ENCODE measurements at places on chromosomes 16 and 17. TPM values are rescaled to one million over a fixed set of nuclear protein-coding genes. Genes with fewer than 3 reads are reported as not detected.
A peak's percentile ranks its signal among the peaks of the same experiment; 100 is the strongest.

GRCh38 chr17:17822189-17822588, 14.6 kb downstream of the SREBF1 start:
- peak; percentile 96 for DNase-seq

- DNase-seq = no peak
Observed at GRCh38 chr16:46549477-46549876, 71.7 kb downstream of the SHCBP1 start.

The CCL16 gene
- 0.29 TPM for polyA plus RNA-seq

The PRSS21 gene
- not detected for polyA plus RNA-seq

All from right cardiac atrium (tissue), 5 donors.